ENCODE measurements at places on chromosomes 13 and 19.
A peak's percentile ranks its signal among the peaks of the same experiment; 100 is the strongest.

DNA sequence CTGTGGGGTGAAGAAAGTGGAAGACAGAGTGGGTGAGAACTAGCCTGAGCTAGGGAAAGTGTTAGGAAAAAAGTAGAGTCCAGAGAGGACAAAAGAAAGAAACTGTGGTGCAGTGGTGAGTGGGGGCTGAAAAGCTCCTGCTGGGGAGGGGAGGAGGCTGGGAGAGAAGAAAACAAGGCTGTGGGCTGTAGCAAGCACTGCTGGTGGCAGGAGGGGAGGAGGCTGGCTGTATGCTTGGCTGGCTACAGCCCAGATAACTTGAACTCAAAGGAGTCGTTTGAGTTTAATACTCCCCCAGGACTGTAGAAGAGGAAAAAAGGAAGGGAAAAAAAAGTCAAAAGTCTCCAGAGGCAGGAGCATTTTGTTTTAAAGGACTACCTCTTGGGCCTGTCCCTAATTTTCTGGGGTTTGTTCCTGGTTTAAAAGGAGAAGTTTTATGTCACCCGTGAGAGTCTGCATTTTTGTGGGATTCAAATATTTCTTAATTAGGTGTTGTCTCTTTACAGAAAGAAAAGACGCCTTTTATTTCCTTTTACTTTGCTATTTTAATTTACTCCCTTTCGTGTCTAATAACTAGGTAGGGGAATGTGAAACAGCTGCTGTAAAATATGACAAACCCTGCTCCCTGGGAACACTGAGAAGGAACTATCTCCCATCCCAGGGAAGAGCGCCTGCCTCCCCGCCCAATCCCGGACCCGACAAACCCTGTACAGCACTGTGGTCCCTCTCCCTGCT, 21.7 kb downstream of the ZIC5 start:
- DNase-seq: peak; percentile 27

GRCh38 chr19:46551164-46551563, 50.0 kb upstream of the CALM3 start:
- DNase-seq: peak; percentile 66

- no peak for DNase-seq
Observed at GRCh38 chr13:23516702-23517101, 53.5 kb upstream of the TNFRSF19 start.

DNA sequence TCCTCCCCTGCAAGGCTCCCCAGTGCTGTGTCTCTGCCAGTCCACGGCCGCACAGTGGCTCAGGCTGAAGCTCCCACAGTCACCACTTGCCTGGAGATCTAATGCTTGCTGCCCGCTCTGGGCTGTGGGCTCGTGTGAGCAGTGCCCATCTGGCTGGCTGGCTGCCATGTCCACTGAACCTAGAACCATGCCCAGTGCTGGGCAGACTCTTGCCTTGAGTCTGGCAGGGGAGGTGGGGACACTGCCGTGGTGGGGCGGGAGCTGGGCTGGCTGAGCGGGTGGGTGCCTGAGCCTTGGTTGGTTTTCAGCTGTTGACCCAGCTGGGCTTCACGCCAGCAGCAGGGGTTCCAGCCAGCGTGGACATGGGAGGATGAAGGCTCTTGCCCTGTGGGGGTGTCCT, 52.3 kb downstream of the CRTC1 start:
- DNase-seq: no peak

DNA sequence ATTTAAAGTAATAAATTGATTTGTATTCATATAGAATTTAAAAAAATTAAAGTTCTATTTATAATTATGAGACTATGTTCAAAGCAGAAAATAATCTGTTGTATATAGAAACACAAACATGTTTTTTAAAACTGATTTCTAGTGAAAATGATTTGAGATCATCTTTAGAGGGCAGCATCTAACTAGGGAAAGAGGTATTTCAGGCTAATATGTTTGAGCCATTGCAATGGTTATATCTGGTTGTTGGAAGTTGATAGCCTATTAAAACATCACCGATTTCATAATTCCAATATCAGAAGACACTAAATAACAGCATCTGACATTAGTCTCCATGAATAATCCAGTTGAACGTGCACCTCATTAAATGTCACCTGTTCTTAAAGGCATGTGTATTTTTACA, 79.8 kb upstream of the SLITRK6 start:
- no peak for DNase-seq

- peak; percentile 63 for DNase-seq
Observed at GRCh38 chr13:60448907-60449510, 52.0 kb downstream of the TDRD3 start.

DNA sequence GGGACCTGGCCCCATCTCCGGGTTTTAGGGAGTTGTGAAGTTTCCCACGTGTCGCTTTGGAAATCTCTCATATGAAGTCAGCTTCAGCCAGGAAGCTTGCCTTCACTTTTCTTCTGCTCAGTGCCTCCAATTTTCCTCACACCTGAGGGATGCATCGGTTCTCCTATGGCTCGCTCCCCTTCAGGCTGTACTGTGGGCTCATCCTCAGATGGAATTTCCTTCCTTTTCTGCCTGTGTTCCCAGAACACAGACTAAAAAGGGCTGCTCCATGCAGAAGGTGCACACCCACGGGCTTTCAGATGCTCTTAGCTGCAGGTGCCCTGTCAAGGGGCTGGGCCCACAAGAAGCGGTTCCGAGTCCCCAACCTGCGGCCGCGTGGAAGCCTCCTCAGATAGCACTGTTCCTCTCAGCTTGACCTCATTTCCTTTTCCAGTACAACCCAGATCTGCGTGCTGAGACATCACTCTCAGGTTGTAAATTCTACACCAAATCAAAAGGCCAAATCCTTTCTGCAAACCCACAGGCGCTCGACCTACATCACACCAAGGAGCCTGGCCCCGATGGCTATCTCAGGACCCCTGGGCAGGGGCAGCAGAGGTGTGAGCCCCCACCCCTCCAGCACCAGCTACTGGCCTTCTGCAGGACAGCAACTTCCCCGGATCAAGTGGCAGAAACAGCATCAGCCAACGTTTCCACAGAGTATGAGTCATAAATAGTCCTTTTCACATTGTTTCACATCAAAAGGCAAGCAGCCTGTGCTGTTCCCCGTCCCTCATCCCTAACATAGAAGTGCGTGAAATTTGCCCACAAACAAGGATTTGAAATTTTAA, 275.9 kb downstream of the ZNF536 start:
- DNase-seq: no peak

DNA sequence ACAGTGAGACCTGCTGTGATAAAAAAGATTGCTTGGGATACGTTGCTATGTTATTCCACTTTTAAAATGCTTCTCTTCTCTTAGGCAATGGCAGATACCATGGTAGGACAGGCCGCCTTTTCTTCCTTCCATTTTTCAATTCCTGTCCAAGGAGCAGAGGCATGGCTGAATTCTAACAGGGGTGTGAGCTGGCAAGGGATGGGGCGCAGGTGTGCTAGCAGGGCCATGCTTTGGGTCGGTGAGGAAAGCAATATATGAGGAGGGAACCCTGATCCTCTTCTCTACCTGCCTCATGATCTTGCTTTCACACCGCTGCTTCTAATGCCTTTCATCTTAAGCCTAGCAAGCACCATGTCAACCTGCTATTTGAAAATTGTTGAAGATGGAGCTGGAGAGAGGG, 225.0 kb downstream of the KATNAL1 start:
- DNase-seq: no peak

DNA sequence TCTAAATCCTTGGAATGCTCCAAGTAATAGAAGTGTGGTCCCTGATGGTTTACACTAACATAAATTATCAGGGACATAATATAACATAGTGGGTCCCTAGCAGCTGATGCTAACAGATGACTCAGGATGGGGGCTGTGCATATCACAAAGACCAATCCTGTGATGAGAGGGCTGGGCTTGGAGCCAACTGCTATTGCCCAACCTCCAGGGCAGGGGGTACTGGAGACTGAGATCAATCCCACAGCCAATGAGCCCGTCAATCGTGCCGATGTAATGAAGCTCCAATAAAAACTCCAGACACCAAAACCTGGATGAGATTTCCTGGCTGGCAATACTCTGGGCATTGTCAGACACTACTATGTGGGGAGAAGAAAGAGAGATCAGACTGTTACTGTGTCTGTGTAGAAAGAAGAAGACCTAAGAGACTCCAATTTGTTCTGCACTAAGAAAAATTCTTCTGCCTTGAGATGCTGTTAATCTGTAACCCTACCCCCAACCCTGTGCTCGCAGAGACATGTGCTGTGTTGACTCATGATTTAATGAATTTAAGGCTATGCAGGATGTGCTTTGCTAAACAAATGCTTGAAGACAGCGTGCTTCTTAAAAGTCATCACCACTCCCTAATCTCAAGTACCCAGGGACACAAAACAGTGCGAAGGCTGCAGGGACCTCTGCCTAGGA, 33.4 kb downstream of the ABCC4 start:
- peak; percentile 11 for DNase-seq

GRCh38 chr19:51246164-51246552, 4.7 kb upstream of the SIGLECL1 start:
- DNase-seq: peak; percentile 96

DNA sequence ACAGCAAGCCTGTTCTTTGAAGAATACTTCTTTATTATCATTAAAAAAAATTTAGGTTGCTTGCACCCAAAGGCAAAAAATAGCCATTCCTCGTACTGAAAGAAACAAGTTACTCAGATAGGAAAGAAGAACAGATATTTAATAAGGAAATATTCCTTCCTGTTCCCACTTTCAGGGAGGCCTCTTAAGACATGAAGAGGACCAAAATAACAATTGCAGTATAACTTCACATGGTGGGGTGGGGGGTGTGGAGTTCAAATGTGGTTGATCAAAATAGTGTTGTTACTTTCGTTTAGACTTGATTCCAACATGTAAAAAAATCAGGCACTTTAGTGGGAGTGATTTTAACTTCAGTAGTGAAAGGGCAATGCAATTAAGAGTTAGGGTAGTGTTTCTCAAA, 3.6 kb downstream of the RGCC start:
- DNase-seq: no peak

DNA sequence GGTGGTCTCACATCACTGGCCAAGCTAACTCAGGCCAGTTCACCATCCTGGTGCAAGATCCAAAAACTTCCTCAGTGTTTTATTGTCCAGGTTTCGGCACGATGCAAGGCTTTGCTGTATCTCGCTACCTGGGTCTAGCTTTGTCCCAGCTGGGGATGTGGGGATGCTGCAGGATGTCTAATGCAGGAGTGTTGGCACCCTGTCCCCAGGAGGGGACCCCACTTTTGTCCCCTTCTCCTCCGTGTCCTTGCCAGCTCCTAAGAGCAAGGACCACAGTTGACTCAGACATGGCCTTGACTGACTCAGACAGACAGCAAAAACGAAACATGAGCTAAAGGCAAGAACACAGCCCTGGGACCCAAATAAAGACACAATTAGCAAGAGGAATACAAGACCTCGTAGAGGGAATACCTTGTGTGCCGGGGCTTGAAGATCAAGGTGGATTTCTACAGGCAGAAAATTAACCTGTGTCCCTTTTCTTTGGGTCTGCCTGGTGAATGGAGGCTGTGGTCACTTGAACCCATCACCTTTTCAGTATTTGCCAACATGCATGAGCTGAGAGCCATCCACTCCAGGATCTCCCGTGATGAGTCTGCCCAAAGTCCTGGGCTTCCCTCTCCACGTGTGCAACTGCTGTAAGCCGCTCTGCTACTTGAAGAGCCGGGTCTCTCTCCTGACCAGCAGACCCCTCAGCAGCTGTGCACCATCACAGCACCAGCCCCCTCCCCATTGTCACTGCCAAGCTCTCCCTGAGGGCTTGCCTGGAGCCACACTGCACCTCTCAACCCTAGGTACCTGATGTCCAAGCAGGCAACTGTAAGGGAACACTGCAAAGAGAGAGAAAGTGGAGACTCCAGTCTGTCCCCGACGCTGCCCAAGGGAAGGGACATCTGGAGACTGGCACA, 149.5 kb upstream of the ZNF507 start:
- DNase-seq: no peak

- DNase-seq: no peak
Observed at GRCh38 chr13:96252903-96253302, 163.0 kb downstream of the HS6ST3 start.

DNA sequence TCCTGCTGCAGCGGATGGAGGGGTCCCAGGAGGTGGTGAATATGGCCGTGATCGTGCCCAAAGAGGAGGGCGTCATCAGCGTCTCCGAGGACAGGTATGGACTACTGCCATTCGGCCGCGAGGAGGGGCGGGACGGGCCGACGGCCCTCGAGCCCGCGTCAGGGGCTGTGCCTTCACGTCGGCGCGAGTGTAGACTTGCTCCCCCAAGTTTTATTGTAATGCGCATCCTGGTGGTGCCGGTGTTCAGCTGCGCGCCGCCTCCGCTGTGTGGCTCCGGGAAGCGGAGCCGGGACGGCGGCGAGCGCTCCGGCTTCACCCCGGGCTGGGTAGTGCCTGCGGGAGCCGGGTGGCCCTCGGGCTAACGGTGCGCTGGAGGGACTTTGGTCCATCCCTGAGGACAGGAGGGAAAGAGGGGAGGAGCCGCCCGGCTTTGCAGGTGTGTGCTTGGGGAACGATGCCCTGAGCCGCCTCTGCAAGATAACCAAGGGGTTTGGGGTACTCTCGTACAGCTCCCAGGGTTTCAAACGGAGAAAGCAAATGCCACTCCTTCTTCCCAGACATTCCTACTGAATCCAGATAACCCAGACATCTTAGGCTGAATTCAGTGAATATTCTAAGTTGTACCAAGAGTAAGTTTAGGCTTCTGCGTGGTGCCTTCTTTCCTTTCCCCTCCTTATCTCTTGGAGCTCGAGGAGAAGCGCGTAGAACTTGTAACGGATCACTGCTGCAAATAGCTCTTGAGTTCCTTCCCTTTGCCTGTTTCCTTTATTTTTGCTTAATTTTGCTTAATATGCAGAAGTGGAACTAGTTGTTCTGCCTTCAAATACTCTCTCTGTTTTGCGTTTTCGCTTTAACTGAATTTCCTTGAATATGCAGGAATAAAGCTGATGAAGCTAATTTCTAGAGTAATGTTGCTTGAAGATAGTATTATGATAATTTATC, 740 bp downstream of the WDFY2 start:
- peak; percentile 88 for DNase-seq

DNA sequence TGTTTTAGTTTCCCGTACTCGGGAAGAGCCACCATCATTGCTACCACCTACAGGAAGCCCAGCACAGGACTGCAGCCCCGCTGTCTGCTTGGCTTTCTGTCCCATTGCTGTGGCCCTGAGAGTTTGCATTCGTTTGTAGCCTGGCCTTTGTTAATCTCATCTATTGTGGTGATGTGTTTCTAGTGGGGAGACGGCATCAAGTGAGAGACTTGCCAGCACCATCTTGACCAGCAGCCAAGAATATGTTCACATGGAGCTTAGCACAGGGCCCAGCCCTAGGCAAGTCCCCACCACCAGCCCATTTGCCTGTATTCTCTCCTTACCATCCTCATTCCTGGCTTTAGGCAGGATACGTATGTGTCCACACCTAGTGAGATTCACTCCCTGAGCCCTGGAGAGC, 17.3 kb upstream of the OVOL3 start:
- no peak for DNase-seq

All from NB4 (cell line).